Activated T-cell treated with anti-CD3 and anti-CD28 coated beads, Interleukin-2, amount 50 U/mL, for 4 hours (primary cell): ENCODE measurements at places on chromosomes 3 and 15.

GRCh38 chr15:25053000-25053815 is 98.4 kb downstream of the SNRPN start:
- DNase-seq: no peak

DNA sequence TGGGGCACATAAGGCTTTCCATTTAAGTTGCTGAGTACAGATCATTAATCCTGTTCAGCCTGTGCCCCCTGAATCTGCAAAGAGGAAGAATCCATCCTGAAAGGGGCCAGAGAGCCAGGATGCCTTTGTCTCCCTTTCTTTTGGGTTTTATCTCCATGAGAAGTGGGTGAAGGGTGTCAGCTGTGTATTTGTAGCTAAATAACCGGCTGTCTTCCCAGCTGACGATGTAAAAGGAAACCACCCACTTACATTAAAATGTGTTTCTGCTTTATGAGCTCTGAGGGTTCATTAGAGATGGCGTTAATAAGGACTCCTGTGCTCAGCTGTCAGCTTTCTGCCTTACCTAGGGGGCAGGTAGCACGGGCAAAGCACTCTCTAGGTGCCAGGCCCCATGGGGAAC is 83.4 kb downstream of the SLCO3A1 start:
- DNase-seq: no peak

- DNase-seq: no peak
Measured at GRCh38 chr3:192038726-192039125, 577.8 kb downstream of the PYDC2 start.

DNA sequence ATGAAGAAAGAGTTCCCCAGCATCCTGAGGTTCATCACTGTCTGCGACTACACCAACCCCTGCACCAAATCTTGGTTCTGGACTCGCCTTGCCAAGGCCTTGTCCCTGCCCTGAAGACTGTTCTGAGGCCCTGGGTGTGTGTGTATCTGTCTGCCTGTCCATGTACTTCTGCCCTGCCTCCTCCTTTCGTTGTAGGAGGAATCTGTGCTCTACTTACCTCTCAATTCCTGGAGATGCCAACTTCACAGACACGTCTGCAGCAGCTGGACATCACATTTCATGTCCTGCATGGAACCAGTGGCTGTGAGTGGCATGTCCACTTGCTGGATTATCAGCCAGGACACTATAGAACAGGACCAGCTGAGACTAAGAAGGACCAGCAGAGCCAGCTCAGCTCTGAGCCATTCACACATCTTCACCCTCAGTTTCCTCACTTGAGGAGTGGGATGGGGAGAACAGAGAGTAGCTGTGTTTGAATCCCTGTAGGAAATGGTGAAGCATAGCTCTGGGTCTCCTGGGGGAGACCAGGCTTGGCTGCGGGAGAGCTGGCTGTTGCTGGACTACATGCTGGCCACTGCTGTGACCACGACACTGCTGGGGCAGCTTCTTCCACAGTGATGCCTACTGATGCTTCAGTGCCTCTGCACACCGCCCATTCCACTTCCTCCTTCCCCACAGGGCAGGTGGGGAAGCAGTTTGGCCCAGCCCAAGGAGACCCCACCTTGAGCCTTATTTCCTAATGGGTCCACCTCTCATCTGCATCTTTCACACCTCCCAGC is 2.9 kb downstream of the MYD88 start:
- no peak for DNase-seq

GRCh38 chr3:124584552-124585391 is 145.5 kb upstream of the UMPS start:
- DNase-seq: no peak

- no peak for DNase-seq
Measured at GRCh38 chr3:42063888-42064287, 27.3 kb upstream of the TRAK1 start.

GRCh38 chr3:122661633-122662032 is 19.0 kb upstream of the PARP14 start:
- no peak for DNase-seq

DNA sequence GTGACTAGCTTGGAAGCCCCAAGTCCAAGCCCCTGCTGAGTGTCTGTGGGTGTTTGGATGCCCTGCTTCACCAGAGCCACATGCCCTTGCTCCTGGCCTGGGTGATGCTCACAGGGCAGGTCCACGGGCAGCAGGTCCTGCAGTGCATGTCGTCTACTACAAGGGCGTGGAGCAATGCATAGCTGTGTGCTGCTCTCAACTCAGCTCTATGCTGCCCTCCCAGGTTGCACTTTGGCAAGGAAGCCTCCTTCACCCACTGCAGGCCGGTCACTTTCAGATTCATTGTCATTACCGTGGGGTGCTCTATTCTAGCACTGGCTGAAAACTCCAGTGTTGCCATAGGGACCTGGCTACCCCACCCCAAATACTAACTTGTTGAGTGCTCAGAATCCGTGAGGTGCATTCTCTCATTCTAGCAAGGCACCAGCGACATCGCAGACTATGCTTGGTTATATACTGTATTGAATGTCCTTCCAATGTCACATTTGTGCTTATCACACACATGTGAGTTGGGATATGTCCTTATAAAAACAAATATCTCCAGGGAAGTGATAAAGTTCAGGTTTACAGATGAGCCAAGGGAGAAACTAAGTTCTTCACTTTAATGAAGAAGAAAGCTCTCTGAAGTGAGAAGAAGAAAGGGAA is 51.8 kb downstream of the GRAMD1C start:
- no peak for DNase-seq

DNA sequence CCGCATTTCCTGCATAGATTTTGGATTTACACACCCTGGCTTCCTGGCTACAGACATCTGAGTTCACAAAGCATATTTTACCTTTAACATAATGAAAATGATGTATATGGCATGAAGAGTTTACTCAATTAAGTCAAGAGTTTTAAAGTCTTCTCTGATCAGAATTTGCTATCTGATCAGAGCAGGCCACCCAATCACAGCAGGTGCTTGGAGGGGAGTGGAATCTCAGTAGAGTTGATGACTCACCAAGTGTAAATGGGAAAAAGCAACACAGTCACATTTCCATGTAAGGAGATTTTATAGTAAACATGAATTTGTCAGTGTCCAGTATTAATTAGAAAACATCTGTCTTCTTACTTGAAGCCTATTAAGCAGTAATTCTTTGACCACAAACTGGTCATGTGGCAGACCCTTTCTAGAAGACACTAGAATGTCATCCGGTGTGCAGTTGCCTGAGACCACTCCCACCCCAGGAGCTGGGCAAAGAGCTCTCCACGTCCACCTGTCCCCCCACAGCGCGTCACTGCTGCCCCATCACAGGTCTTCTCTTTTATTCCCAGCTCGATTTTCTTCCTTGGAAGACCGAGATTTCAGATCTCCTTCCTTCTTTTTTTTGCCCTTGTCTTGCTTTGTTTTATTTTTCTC is 10.8 kb downstream of the MESD start:
- no peak for DNase-seq

- DNase-seq: no peak
Measured at GRCh38 chr3:90039994-90040393, 932.6 kb downstream of the EPHA3 start.

DNA sequence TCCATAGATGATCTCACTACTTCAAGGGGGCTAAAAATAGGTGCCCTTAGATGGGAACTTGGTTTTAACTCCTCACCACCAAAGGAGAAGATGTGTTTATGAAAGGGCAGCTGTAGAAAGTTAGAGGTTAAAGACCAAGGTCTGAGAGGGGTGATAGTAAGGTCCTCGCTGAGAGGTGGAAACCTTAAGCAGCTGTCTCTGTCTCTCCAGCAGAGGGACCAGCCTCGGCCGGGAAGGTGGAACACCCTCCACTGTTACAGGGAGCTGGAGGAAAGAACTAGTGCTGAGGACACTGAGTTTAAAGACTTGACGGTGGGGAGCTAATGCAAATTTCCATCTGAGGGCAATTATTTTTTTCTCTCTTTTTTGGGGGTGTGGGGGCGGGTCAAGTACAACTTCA is 8.9 kb upstream of the RLBP1 start:
- DNase-seq: no peak
